ENCODE measurements at places on chromosomes 2 and 18. TPM values are rescaled to one million over a fixed set of nuclear protein-coding genes. Genes with fewer than 3 reads are reported as not detected.

SCN7A gene
- 23.6 TPM for total RNA-seq

C2orf80 gene
- total RNA-seq, result not detected

GRB14 gene
- total RNA-seq, result 0.26 TPM

WDR75 gene
- total RNA-seq, result 54.0 TPM

TEKT4 gene
- total RNA-seq, result not detected

ZNF385B gene
- total RNA-seq, result not detected

IL36A gene
- not detected for total RNA-seq

KATNAL2 gene
- 4.6 TPM for total RNA-seq

COLEC11 gene
- 0.83 TPM for total RNA-seq

CABYR gene
- 5.6 TPM for total RNA-seq
